Ascending aorta (tissue), 2 donors: ENCODE measurements at places on chromosomes 2 and 18.

DNA sequence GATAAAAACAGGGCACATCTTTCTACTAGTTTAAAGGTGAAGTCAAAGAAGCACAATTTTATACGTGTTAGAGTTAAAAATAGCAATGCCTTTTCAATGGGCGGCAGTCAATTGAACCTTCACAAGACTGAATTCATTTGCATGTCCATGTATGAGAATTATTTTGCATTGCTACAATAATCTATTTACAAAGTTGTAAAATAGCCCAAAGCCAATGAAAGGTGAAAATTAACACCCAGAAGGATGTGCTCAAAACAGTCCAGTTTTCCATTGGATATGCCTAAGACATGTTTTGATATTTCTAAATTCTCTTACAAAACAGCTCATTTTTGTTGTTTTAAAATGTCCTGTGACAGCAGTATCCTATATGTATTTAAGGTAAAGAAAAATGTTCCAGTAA lies 425.1 kb upstream of the SYT4 start:
- H3K27me3 ChIP-seq = no peaks in the 10 kb centered on the region
- no peak overlapping the region for H3K27ac ChIP-seq
- H3K4me1 ChIP-seq = no peaks in the 10 kb centered on the region
- no peak for DNase-seq
- H3K36me3 ChIP-seq = no peaks in the 10 kb centered on the region

DNA sequence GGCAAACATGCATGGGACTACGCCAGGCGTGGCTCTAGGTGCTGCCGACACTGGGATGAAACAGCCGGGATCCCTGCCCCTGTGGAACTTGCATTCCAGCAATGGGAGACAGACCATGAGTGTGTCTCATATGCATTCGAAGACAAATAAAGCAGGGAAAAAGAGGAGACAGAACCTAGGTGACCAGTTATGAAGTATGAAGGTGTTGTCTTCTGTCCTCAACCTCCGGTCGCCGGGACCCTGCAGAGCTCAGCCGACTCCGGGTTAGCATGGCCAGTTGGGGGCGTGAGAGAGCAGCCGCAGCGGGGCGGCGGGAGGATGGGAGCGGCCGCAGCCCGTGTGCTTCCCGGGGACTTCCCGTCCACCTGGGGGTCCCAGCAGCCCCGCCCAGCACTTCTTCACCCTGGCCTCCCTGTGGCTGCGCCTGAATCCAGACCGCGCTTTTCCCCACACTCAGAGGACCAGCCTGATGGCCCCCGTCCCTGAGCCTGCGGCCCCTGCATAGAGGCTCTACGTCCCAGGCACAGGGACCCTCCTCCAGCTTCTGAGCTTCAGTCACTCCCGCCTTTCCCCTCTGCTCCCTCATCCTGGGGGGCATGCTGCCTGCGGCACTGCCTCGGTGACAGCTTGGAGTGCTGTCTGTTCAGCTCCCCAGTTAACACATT lies 11.4 kb downstream of the ID2 start:
- H3K4me3 ChIP-seq = peak overlapping the region; percentile 3
- no peak overlapping the region for H3K27ac ChIP-seq
- no peaks in the 10 kb centered on the region for H3K36me3 ChIP-seq
- DNase-seq = no peak

- no peak for DNase-seq
- no peaks in the 10 kb centered on the region for H3K4me1 ChIP-seq
- H3K4me3 ChIP-seq = no peak overlapping the region
- no peaks in the 10 kb centered on the region for H3K27me3 ChIP-seq
- H3K36me3 ChIP-seq = no peaks in the 10 kb centered on the region
- no peak overlapping the region for H3K27ac ChIP-seq
These were observed 693.4 kb upstream of the TMEFF2 start for GRCh38 chr2:192888109-192888508.

GRCh38 chr18:5817816-5818215 lies 77.5 kb downstream of the TMEM200C start:
- H3K4me3 ChIP-seq = no peak overlapping the region
- no peaks in the 10 kb centered on the region for H3K4me1 ChIP-seq
- no peak for DNase-seq
- H3K36me3 ChIP-seq = no peaks in the 10 kb centered on the region
- no peak overlapping the region for H3K27ac ChIP-seq

DNA sequence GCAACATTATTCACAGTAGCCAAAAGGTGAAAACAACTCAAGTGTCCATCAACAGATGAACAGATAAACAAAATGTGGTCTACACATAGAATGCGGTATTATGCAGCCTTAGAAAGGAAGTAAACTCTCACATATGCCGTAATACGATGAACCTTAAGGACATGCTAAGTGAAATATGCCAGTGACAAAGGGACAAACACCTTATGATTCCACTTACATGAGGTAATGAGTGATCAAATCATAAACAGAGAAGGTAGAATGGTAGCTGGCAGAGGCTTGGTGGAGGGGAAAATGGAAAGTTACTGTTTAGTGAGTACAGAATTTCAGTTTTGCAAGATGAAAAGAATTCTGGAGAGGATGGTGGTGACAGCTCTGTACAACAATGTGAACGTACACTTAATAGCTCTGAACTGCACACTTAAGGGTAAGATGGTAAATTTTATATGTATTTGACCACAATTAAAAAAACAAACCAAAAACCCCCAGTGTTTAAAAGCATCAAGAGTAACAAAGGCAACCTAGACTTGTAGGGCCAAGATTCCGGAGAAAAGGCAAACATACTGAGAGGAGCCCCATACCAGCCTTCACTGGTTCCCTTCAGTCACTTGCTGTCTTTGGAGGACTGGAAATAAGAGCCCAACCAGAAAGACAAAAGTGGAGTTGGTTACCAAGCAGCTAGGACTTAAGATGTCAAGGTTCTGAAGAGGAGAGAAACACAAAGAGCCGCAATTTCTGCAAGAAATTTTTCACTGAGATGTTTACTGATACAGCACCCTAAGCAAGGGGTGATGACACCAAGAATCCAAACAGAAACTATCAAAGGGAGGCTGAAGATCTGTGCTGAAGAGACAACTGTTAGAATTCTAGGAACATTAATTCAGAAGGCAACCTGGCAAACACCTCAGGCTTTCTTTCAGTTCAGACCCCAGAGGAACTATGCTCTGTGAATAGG lies 61.3 kb downstream of the CUL3 start:
- H3K36me3 ChIP-seq = no peaks in the 10 kb centered on the region
- no peak for DNase-seq
- H3K4me1 ChIP-seq = peaks cover 3% of the 10 kb centered on the region
- H3K27ac ChIP-seq = no peak overlapping the region
- H3K4me3 ChIP-seq = no peak overlapping the region

GRCh38 chr18:44213293-44213692 lies 467.4 kb upstream of the SETBP1 start:
- no peak overlapping the region for H3K4me3 ChIP-seq
- H3K27ac ChIP-seq = no peak overlapping the region
- H3K36me3 ChIP-seq = no peaks in the 10 kb centered on the region
- H3K27me3 ChIP-seq = no peaks in the 10 kb centered on the region
- DNase-seq = no peak

GRCh38 chr2:233059547-233059796 lies 670 bp upstream of the INPP5D start:
- no peaks in the 10 kb centered on the region for H3K4me1 ChIP-seq
- no peak for DNase-seq
- no peaks in the 10 kb centered on the region for H3K27me3 ChIP-seq

GRCh38 chr2:110645616-110646015 lies 32.2 kb downstream of the BUB1 start:
- DNase-seq = no peak
- H3K4me1 ChIP-seq = no peaks in the 10 kb centered on the region
- H3K27ac ChIP-seq = no peak overlapping the region
- H3K27me3 ChIP-seq = no peaks in the 10 kb centered on the region

- no peak for DNase-seq
- no peaks in the 10 kb centered on the region for H3K4me1 ChIP-seq
- H3K27me3 ChIP-seq = no peaks in the 10 kb centered on the region
These were observed 149.7 kb upstream of the STON1 start for GRCh38 chr2:48380208-48380607.

- H3K27ac ChIP-seq = peak overlapping the region; percentile 61
- H3K27me3 ChIP-seq = no peaks in the 10 kb centered on the region
- peaks cover 24% of the 10 kb centered on the region for H3K4me1 ChIP-seq
- DNase-seq = no peak
- no peaks in the 10 kb centered on the region for H3K36me3 ChIP-seq
These were observed 48.4 kb upstream of the HAAO start for GRCh38 chr2:42840760-42841159.

DNA sequence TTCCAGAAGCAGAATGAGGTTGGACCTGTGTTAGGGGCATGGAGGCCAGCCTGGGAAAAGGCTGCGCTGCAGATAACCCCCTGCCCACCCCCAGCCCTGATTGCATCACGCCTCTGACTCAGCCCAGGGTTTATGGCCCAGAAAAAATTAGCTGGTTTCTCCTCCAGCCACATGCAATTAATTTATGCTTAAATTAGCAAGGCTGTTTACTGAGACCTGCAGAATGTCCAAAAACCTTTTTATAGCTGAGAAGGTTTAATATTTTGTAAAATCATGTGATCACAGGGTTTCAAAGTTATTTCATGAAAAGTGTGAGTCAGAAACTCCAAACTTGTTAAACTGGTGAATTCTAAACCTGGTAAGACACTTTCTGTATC lies 123.1 kb upstream of the HDAC4 start:
- H3K4me1 ChIP-seq = no peaks in the 10 kb centered on the region
- no peak overlapping the region for H3K27ac ChIP-seq

GRCh38 chr2:216015722-216016464 lies 2.5 kb upstream of the MREG start:
- no peak overlapping the region for H3K4me3 ChIP-seq
- H3K36me3 ChIP-seq = no peaks in the 10 kb centered on the region
- H3K4me1 ChIP-seq = no peaks in the 10 kb centered on the region
- H3K27me3 ChIP-seq = no peaks in the 10 kb centered on the region
- DNase-seq = no peak
- H3K27ac ChIP-seq = no peak overlapping the region

GRCh38 chr18:10519999-10520935 lies 5.6 kb upstream of the NAPG start:
- H3K27ac ChIP-seq = no peak overlapping the region
- no peaks in the 10 kb centered on the region for H3K36me3 ChIP-seq
- H3K4me3 ChIP-seq = peak overlapping the region; percentile 13

- no peak overlapping the region for H3K27ac ChIP-seq
- no peaks in the 10 kb centered on the region for H3K4me1 ChIP-seq
- no peaks in the 10 kb centered on the region for H3K36me3 ChIP-seq
- no peak for DNase-seq
- H3K4me3 ChIP-seq = no peak overlapping the region
These were observed 200.3 kb upstream of the ID2 start for GRCh38 chr2:8481463-8482009.

- H3K4me1 ChIP-seq = no peaks in the 10 kb centered on the region
- no peaks in the 10 kb centered on the region for H3K27me3 ChIP-seq
- DNase-seq = no peak
- H3K4me3 ChIP-seq = no peak overlapping the region
These were observed 44.4 kb downstream of the RPIA start for GRCh38 chr2:88735853-88736252.

DNA sequence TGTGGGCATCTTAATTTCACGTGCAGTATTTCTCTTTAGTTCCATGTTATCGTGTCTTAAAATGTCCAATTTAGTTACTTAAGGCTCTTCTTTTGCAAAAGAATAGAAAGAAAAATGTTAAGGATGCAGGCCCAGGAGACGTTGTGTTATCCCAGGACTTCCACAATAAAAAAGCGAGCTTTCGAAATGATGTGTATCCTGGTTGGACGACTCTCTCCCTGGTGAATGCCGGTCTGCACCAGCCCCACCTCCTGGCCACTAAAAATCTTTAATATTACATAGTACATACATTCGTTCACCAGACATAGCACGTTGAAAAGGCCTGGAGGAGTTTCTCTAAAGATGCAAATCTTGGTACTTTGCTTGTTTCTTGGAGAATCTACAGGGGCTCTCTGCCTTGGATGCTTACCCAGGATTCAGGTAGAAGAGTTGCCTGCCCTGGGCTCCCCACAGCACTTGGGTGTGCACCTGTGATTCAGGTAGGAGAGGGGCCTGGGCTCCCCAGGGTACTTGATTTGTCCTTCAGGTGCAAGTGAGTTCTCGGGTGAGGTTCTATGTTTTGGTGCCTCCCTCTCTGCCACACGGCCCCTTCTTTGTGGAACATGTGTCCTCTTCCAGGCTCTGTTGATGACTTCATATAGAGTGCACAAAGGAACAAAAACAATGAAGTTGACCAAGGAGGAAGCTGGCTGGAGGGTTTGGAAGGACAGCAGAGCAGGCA lies 26.6 kb downstream of the TWIST2 start:
- H3K4me1 ChIP-seq = no peaks in the 10 kb centered on the region
- no peak overlapping the region for H3K4me3 ChIP-seq
- no peaks in the 10 kb centered on the region for H3K27me3 ChIP-seq
- H3K36me3 ChIP-seq = no peaks in the 10 kb centered on the region

DNA sequence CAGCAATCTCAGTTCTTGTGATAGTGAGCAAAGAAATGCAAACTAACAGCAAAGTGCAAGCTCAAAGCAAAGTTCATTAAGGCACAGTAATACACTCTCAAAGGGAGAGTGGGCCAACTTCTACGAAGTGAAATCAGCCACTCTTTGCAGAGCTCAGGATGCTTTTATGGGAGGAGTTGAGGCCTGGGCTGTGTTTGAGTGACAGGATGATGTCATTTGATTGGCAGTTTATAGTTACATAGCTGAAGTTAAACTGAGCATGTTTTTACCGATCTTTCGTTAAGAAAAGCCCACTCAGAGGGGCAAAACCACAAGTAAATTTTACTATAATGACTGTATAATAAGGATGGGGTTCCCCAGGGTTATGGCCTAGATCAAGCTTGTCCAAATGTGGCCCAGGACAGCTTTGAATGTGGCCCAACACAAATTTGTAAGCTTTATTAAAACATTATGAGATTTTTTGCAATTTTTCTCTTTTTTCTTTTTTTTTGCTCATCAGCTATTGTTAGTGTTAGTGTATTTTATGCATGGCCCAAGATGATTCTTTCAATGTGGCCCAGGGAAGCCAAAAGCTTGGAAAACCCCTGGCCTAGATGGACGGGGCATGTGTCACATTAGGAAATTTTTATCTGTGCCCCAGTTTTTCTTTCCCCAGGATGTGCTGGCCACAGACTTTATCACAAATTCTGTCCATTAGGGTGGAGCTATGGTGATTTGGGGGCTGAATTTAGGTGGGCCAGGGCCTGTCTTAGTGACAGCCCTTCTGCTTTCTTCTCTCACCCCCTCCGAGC lies 8.3 kb upstream of the DNAH7 start:
- no peaks in the 10 kb centered on the region for H3K27me3 ChIP-seq
- H3K36me3 ChIP-seq = no peaks in the 10 kb centered on the region
- DNase-seq = no peak
- peaks cover 12% of the 10 kb centered on the region for H3K4me1 ChIP-seq
- no peak overlapping the region for H3K4me3 ChIP-seq
